Ecto neural progenitor cell (in vitro differentiated cells): ENCODE measurements at places on chromosomes 3 and 15.

DNA sequence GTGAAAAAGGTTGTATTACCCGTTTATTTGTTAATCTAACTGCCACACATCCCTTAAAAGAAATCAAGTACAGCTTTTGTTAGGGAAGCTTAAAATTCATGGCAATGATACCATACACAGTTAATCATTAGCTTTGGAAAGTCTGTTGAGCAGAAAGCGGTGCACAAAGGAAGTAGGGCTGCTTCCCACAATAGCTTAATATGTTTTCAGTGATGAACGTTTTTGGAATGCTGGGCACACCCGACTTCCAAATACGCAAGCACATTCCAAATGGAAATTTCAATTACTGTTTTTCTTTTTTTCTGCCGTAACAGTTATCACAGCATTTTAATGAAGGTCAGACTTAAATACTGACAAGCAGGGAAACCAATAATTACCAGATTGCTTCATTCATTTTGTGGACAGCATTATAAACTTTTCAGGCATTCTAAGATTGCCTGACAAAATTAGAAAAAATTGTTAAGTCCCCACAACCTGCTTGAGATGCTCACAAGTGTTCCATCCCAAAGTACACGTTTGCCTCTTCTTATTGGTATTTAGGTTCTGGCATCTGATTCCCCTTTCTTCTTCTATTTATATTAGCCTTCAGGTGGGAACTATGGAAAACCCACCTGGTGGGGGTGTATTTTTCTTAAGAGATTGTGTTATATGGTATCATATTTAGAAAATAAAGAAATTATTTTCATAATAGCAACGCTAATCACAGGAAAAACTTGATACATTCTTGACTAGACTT, 1.1 kb upstream of the ECT2 start:
- no peak for DNase-seq

DNA sequence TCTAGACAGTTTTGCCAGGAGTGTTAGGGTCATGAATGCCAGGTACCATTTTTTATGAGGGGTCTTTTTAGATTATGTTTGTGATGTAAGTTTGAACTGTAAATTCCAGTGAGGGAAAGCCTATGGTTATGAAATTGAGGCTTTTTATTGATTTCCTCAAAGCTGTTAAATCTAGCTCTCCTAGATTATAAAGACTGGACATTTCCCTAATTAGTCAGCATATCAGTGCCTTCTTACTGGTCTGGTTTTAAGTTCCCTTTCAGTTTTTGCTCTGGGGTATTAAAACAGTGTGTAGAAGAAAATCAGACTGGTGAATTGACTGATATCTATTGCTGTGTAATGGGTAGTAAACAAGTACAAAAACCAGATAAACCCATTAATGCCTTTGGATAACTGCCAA, 39.2 kb downstream of the LRRC49 start:
- no peak for DNase-seq

GRCh38 chr3:57968501-57968900, 39.7 kb upstream of the FLNB start:
- no peak for DNase-seq

- peak; percentile 58 for DNase-seq
These were observed 18.3 kb downstream of the TRH start for GRCh38 chr3:129992781-129993180.

- DNase-seq, result no peak
These were observed 844.3 kb downstream of the SI start for GRCh38 chr3:164233951-164234350.

- no peak for DNase-seq
These were observed 40.5 kb downstream of the RTP1 start for GRCh38 chr3:187237741-187238140.

GRCh38 chr3:111473550-111473949, 68.4 kb upstream of the CD96 start:
- DNase-seq, result peak; percentile 56

GRCh38 chr15:101128221-101129015, 123.4 kb downstream of the CHSY1 start:
- DNase-seq, result no peak
